ENCODE measurements at places on chromosomes 2 and 18.

DNA sequence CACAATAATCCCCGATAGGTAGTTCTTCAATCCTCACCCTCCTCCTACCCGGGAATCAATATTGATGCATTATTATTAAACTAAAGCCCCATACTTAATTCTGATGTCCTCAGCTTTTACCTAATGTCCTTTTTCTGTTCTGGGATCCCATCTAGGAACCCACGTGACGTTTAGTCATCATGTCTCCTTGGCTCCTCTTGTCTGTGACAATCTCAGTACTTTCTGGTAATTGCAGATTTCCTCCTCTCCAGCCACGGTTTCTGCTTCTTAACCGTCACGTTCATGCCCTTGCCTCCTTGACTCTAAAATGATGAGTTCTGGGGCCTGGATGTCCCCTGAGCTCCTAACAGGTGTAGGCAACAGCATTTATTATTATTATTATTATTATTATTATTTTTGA is 2.9 kb upstream of the DGKD start:
- DNase-seq: no peak

DNA sequence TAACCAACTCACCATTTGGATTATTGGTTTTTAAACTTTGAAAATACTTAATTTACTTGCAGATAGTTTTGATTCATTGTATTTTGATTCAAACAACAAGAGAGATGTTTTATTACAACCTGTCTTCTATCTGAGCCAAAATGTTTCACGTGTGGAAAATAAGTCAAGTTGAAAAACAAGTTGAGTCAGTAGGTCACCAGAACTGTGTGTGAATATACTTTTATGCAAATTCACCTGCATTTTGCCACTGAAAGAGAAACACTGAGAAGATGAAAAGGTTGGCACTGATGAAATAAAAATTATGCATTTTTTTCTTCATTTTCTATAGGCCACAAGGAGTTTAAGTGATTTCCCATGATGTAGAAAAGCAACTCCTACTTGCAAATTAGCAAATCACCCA is 68.3 kb downstream of the ICOS start:
- no peak for DNase-seq

DNA sequence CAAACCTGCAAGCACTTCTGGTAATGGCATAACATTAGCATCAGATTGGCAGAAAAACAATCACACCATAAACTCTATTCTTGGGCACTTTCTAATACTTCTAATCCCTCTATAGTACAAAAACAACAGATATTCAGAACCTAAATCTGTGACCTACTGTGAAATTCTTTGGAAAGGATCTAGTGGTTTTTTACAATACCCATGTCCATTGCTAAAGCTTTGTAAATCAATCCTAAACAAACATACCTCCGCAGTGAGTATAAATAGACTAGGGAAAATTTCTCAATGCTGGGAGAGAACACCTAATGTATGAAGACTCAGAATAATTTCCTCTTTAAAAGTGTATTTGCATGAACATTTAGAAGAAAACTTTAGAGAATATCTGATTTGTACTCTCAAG is 1098.5 kb upstream of the DDX18 start:
- DNase-seq: no peak

GRCh38 chr2:180747728-180748127 is 232.7 kb upstream of the UBE2E3 start:
- no peak for DNase-seq

GRCh38 chr2:223051693-223052289 is at the start of gene KCNE4:
Gene KCNE4 (plus strand): TSS chr2:223052190. CDS start chr2:223052831, 641 bp downstream.
- DNase-seq: no peak

DNA sequence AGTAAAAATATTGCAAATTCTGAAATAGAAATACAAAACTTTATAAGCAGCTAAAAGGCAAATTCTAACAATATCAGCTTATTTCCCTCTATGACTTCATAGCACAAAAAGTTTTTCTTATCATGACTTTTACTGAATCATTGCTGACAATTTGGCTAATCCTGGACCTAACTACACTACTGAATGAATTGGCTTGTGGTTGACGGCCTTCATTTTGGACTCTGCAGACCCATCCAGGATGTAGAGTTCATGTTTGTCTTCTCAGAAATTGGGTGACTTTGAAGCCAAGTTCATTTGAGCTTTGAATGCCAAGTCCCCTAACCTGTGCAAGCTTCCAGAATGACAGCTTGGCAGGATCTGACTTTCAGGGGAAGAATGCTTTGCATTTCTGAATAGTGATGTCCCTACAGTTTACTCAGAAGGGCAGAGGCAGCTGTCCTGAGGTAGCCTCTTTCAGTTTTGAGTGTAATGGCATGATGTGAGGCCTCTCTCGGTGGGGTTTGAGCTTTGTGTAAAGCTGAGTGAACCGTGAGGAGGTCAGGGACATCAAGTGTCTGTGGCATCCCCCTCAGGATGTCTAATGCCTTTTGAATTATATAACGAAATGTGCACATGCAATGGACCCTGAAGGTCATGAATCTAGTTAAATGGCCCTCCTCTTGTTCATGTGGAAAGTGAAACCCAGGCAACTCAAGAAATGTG is 48.0 kb downstream of the EFEMP1 start:
- no peak for DNase-seq

GRCh38 chr2:187055463-187055862 is 206.5 kb upstream of the ZSWIM2 start:
- no peak for DNase-seq

GRCh38 chr2:64232266-64232665 is 88.0 kb upstream of the PELI1 start:
- DNase-seq: no peak

DNA sequence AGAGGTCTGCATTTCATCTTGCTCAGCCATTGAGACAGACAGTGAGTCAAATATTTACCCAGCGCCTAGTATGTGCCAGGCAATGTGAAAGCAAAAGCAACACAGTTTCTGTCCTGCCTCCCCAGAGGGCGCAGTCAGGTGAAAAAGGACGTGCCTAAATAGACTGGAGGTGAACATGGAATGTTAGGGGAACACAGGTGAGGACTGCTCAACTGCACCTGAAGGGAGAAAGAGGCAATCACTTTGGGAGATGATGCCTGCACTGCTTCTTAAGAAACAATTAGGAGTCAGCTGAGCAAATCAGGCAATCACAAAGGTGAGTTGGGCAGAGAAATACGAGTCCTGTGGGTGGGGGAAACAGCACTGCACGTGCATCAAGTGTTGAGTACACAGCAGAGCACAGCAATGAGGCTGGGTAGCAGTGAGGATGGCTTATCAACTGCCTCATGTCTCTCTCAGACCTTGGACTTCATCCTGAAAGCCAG is 218.3 kb upstream of the SMAD7 start:
- DNase-seq: no peak

- DNase-seq: no peak
These were observed 53.2 kb downstream of the IMPA2 start for GRCh38 chr18:12034241-12035100.

DNA sequence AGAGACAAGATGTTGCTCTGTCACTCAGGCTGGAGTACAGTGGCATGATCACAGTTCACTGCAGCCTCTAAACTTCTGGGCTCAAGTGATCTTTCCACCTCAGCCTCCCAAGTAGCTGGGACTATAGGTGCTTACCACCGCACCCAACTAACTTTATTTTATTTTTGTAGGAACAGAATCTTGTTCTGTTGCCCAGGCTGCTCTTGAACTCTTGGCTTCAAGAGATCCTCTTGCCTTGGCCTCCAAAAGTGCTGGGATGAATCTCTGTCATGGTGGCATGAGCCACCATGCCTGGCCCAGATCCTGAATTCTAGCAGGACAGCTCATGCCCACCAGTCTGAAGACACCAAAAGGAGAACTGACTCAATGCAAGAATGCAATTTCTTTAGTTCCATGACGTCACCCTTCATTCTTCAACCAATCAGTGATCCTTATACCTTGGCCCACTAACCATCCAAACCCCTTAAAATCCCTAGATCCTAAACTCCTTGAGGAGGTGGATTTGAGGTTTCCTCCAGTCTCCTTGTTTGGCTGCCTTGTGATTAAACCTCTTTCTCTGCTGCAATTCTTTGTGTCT is 25.6 kb upstream of the CXXC1 start:
- DNase-seq: no peak

DNA sequence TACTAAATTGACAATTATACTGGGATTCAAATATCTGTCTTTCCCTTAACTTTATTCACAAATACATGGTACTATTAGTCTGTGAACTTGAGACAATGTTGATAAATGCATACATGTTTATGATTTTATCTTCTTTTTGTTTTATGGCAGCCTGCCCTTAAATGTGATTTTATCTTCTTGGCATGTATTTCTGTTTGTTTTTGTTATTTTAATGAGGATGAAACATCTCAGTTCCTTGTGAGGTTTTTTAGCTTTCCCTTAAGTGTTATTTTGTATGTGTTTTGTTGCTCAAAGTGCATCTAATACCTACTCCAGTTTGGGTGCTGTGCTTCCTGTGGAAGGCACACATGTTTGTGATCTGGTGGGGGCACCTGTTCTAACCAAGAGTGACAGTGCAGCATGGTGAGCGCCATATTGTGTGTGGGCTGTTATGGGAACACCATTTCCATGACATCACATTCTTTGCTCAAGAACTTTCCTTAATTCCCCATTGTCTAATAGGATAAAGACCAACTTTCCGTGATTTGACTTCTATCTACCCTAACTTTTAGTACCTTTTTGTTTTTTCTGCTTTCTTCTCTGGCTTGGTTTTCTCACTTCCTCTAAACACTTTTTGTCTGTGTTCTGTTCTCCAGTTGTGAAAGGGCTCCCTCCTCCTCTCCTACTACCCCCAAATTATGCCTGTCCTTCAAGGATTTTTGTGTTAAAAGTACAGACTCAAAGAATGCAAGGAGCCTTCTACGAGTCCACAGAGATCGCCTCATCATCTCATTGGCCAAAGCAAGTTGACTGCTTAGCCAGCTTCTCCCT is 162.1 kb upstream of the TTC39C start:
- no peak for DNase-seq

GRCh38 chr2:205659922-205660321 is 22.4 kb upstream of the NRP2 start:
- no peak for DNase-seq

- no peak for DNase-seq
These were observed 67.4 kb upstream of the PNPT1 start for GRCh38 chr2:55761024-55761423.

GRCh38 chr2:207126724-207127308 is 38.9 kb downstream of the KLF7 start:
- DNase-seq: no peak

GRCh38 chr2:149877913-149878312 is 290.3 kb upstream of the MMADHC start:
- DNase-seq: no peak

DNA sequence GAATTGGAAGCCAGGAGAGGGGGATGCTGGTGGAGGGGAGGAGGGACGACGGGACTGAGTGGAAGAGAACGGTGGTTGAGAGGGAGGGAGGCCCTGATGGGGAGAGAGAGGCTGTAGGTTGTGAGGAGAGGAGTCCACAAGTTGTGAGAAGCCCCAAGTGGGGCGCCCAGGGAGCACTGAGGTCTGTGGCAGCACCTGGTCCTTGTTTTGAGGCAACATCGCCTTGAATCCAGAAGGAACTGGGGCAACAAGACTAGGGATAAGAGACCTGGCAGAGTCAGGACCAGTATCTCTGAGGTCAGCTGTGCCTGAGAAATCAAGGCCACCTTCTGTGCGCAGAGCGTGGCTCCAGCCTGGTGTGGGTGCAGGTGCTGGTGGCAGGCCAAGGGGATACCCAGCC is 1.1 kb downstream of the PRR30 start:
- DNase-seq: no peak

GRCh38 chr18:12908706-12909105 is 24.7 kb upstream of the PTPN2 start:
- DNase-seq: no peak

DNA sequence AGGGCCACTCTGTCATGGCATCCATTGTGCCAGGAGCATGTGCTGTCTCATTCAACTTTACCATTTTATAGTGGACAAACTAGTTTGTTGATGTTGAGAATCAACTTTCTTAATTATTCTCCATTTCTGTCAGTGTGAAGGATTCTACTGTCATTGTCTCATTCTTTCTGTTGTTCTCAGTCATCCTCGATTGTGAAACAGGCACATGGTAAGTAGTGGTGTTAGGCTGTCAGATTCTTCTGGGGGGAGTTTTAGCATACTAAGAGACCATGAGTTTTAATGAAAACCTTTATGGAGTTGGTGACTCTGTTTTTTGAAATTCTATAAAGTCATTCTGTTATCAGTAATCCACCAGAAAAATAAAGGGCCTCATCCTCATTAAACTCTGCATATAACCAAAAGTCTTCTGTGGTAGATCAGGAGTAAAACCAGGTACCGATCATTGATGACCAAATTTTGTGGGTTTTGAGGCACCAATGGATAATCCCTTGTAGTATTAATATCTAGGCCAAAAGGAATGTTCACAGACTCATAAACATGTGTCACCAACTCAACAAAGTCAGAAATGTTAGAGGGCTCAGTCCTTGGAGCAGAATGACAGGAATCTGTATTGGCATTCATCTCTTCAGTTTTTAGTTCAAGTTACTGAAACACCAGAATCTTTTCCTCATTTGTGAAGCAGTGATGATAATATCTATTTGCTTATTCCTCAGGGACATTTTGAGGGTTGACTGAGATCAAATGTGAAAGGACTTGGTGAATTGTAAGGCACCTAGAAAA is 73.2 kb downstream of the CERS6 start:
- DNase-seq: no peak

GRCh38 chr2:199955007-199955338 is 318 bp downstream of the TYW5 start:
- no peak for DNase-seq

GRCh38 chr2:200751786-200752185 is 59.9 kb upstream of the BZW1 start:
- DNase-seq: no peak

DNA sequence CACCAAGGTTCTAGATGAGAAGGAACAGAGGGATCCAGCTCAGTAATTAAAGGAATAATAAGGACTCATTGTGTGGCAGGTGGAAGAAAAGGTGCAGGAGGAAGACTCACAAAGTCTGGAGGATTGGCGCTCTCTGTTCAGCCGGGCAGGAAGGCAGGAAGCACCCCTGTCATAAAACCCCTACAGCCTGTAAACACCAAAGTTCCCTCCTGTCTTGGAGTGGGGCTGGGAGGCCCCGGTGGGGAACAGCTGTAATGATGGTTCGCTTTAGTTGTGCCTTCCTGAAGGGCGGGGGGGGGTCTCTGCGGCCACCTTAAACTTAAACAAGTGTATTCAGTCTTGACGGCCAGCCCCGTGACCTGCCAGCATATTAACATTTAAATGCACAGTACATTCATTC is 84.3 kb downstream of the GBX2 start:
- DNase-seq: no peak

- no peak for DNase-seq
These were observed 485.1 kb downstream of the NRXN1 start for GRCh38 chr2:50546790-50547189.

- DNase-seq: no peak
These were observed 29.1 kb downstream of the UXS1 start for GRCh38 chr2:106165029-106165428.

DNA sequence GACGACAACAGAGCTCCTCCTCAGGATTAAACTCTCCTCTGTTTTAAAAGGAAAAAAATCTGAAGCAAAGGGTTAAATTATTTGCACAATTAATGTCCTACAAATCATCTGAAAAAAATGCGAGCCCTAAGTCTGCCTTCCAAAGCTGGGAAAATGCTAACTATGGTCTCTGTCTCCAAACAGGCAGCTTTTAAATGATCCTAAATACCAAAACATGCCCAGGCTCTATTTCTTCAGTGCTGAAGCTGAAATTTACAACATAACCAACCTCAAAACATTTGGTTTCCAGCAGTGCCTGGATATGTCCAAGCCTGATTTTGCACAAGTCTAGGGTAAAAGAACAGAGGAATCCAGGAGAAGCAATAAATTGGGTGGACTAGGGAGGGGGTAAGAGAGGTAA is 57.2 kb downstream of the LBH start:
- no peak for DNase-seq

Data from stimulated activated CD4-positive, alpha-beta T cell treated with anti-CD3 and anti-CD28 coated beads, Interleukin-4, amount 100 ng/mL, for 48 hours (primary cell).